Caki2 (cell line): ENCODE measurements at places on chromosomes 11 and 22. TPM values are rescaled to one million over a fixed set of nuclear protein-coding genes. Genes with fewer than 3 reads are reported as not detected.

GALR3 gene
- total RNA-seq, result not detected in 2 replicates

PKP3 gene
- total RNA-seq, result 70.7 and 103 TPM in 2 replicates

GRCh38 chr11:62148271-62148980 is 24.6 kb downstream of the INCENP start:
- no peak for DNase-seq

- no peak for DNase-seq
Measured at GRCh38 chr11:10483584-10483983, 28.5 kb downstream of the AMPD3 start.

- DNase-seq, result no peak
Measured at GRCh38 chr11:127844876-127845275, 742.5 kb downstream of the ETS1 start.

DNA sequence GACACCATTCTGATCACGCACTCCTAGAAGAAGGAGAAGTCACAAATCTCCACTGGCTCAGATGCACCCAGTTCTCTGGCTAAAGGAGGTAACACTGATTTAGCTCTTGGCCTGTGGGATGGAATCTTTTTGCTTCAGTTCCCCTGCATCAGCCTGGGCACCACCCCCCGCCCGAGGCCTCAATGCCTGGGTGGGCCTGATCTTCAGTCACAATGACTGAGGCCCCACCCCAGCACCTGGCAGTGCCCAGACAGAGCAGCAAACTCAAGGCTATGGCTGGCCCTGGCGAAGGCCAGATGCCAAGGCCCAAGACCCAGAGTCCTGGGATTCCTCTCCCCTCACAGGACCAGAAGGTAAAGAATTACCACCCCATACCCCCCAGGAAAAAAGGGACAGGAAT is 5.0 kb downstream of the CYB561A3 start:
- DNase-seq, result no peak

GRCh38 chr11:41996533-41996932 is 537.1 kb upstream of the LRRC4C start:
- no peak for DNase-seq
